Activated T-cell treated with anti-CD3 and anti-CD28 coated beads, Interleukin-2, amount 50 U/mL, for 1 hour (primary cell): ENCODE measurements at places on chromosomes 1 and 21.

DNA sequence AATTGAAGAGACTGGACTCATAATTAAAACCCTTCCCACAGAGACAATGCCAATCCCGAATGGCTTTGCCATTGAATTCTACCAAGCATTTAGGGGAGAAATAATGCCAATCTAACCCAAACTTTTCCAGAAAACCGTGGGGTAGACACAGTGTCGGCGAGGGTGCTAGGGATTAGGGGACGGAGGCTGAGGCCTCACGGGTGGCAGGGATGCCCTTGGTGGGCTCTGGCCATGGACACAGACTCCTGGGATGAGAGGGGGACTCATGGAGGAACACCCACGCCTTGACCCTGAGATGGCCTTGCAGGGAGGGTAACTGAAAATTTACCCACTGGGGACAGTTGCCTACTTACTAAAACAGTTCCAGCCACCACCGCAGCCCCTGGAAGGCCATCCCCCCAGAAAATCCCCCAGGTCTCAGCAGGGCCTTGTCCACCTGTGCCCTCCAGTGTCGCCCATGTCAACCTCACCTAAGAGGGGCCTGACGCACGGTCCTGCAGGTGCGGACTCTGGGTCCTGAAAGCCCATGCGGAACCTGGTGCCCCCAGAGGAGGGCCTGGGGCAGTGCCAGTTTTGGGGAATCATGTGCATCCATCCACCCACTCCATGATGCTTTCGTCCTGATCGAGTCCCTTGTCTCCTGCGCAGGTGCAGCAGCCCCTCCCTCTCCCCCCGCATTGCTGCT is 1.9 kb downstream of the KRTAP10-5 start:
- no peak for DNase-seq

DNA sequence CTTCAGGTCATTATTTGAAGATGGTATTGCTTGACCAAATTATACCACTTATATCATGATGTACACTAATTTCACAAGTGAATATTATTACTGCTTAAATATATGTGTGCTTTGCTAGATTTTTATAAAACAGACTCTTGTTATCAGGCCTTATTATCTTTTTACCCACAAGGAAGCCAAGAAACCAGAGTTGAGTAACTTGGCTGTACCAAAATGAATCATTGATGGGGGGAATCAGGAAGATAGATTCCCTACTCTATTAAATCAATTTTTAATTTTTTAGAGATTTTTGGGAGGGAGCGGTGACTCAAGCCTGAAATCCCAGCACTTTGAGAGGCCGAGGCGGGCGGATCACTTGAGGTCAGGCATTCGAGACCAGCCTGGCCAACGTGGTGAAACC is 16.0 kb upstream of the SCCPDH start:
- DNase-seq, result no peak

GRCh38 chr1:30787266-30787665 is 29.7 kb upstream of the LAPTM5 start:
- no peak for DNase-seq

GRCh38 chr1:178726087-178726517 is 1.1 kb downstream of the RALGPS2 start:
- peak; percentile 57 for DNase-seq

- no peak for DNase-seq
Observed at GRCh38 chr1:230823931-230824381, 44.4 kb downstream of the C1orf198 start.

DNA sequence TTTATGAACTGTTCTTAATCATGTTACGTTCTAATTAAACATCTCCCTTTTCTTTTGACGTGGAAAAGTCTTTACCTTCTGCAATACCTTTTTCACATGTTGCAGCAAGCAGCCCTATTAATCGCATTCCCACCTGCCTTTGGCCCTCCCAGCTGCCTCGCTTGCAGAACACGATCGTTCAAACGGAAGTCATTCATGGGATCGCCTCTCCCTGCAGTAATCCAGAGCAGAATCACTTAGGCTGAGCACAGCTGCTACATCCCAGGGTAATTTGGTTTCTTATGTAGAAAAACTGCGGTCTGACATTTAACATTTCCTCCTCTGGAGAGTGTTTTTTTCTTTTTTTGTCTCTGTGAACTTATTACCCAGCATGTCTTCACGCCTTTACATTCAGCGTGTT is 206.3 kb downstream of the KIF26B start:
- DNase-seq, result no peak

GRCh38 chr1:164693564-164694359 is 134.8 kb downstream of the PBX1 start:
- no peak for DNase-seq

DNA sequence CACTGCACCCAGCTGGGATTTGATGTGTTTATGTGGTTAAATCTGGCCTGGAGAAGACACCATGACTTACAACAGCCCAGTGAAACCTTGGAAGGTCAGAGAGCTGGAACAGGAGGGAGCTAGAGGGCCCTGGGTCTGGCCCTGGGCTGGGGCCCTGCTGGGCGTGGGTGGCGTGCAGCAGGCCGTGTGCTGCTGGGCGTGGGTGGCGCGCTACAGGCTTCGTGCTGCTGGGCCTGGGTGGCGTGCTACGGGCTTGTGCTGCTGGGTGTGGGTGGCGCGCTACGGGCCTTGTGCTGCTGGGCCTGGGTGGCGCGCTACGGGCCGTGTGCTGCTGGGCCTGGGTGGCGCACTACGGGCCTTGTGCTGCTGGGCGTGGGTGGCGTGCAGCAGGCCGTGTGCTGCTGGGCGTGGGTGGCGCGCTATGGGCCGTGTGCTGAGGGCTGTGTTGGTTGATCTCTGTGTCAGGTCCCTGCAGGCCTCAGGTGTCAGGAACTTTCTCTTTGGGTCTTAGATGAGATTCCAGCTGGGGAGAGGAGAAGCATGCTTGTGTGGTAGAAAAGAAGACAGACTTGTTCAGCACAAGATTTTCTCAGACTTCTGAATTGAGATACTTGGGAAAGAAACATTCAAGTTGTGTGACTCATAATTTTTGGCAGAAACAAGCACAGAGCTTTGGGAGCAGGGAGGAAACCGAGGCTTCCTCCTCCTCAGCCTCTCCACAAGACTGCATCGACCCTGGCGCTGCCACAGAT is 66.0 kb downstream of the COL18A1 start:
- peak; percentile 53 for DNase-seq

DNA sequence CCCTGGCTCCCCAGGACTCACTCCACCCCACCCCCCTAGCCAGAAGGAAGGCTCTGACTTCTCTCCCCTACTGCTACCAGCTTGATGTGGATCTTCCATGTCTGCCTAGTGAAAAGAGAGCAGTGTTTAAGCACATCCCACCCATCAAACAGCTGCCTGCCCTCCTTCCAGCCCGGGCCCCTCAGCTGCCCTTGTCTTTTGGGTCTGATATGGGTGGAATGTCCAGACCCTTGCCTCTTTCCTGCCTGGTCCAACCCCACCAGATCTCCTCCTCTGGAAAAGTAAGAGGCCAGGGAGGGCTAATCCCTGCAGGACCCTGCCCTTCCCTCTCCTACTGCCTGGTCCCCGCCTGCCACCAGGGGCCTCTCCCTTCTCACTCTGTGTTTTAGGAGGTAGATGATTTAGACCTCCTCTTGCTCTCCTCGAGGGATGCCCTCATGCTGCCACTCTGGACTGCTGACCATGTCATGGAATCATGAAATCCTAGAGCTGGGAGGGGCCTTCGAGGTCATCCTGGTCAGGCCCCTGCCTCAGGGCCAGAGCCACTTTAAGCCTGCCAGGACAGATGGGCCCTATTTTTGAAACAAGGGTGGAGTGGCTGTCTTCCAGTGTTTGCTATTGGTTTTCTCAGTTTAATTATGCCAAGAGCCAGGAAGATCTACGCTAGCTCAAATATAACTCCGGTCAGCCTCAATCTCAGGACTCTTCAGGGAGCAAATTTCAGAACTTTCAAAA is 15.8 kb upstream of the HSPG2 start:
- DNase-seq, result no peak
